ENCODE measurements at places on chromosomes 12 and 14.
A peak's percentile ranks its signal among the peaks of the same experiment; 100 is the strongest.

GRCh38 chr14:68487805-68488590 lies 304.9 kb downstream of the ZFP36L1 start:
- DNase-seq, result no peak

- DNase-seq, result no peak
Measured at GRCh38 chr12:131836193-131836592, 8.0 kb downstream of the MMP17 start.

DNA sequence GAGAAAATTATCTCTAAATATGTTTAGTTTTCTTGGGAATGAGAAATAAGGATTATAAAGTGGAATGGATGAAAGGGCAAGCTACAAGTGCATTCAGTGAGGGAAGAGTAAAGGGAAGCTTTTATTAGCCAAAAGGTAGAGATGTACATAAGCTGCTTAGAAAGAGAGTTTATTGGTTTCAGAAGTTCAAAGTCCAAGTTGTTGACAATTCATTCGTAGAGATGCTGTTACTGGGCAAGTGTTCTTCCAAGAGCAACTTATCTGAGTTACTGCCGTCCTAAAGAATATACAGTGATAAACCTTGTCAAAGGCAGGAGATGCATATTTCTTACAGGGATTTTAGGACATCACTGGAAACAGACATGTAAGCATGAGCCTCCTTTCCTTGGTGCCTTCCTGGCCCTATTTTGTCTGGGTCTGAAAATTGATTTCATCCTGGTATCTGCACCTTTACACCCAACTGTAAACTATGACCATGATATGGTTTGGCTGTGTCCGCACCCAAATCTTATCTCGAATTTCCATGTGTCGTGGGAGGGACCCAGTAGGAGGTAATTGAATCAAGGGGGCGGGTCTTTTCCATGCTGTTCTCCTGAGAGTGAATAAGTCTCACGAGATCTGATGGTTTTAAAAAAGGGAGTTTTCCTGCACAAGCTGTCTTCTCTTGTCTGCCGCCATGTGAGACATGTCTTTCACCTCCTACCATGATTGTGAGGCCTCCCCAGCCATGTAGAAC lies 46.8 kb downstream of the TRMT5 start:
- no peak for DNase-seq

GRCh38 chr12:6347367-6348338 lies 5.8 kb upstream of the TNFRSF1A start:
- DNase-seq, result peak; percentile 50

DNA sequence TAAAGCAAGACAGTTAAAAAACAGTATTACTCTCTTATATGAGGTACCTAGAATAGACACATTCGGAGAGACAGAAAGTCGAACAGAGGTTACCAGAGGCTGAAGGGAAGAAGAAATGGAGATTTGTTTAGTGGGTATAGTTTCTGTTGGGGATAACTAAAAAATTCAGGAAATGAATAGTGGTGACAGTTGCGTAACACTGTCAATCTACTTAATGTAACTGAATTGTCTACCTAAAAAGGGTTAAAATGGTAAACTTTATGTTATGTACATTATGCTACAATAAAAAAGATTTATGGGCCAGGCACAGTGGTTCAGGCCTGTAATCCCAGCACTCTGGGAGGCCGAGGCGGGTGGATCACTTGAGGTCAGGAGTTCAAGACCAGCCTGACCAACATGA lies 30.6 kb upstream of the SLC6A13 start:
- DNase-seq, result no peak

DNA sequence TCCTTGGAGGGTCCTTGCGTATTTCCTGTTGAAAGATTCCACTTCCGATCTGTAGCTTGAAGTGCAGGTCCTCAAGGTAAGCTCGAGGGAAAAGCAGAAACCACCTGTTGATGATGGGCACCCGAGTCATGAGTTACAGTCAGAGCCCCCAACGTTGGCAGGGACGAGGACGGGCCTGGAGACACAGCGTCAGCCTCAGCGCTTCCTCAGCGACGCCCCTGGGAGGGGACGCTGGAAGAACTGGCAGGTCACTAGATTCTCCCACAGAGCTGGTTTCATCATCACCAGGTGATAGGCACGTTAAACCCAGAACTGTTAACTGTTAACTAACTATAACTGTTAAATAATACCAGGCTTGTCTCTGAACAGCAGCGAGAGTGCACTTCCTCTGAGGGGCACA lies 101.8 kb downstream of the TNFAIP2 start:
- DNase-seq, result no peak

- DNase-seq, result no peak
Measured at GRCh38 chr12:89187507-89187906, 164.8 kb downstream of the DUSP6 start.

DNA sequence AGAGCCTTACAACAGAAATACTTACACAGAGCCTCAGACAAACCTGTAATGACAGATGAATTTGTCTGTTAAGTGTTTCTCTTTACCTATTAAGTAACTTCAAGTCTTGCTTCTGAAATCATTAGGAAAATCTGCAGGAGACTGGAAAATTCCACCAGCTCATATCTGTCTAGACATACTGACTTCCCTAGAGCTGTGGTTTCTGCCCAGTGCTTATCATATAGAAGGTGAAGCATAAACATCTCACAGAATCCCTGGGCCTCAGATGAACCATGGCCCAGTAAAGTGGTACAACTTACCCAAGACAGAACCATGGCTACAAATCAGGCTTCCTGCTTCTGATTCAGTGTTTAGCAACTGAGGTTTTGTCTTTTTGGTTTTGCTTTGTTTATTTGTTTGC lies 91.6 kb downstream of the EGLN3 start:
- no peak for DNase-seq
